ENCODE measurements at places on chromosomes 7 and 10.

- DNase-seq = no peak
Observed at GRCh38 chr10:129275886-129276285, 191.2 kb upstream of the MGMT start.

DNA sequence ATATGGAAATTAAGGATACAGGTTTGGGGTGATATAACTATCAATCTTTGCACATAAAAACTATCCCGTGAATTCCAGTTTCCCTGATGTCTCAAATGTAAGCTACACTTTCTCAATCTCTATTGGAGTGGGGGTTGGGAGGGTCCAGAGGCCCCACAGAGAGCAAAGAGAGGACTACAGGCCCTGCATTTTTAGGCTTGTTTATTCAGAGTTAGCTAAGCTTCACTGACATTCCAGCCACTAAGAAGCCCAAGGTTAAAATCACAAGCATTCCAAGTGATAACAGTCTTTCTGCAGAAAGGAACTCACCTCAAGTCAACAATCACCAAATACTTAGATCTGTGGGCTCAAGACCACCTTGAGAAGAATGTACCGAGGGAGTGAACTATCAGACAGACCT lies 31.6 kb upstream of the LAMB1 start:
- DNase-seq = no peak

DNA sequence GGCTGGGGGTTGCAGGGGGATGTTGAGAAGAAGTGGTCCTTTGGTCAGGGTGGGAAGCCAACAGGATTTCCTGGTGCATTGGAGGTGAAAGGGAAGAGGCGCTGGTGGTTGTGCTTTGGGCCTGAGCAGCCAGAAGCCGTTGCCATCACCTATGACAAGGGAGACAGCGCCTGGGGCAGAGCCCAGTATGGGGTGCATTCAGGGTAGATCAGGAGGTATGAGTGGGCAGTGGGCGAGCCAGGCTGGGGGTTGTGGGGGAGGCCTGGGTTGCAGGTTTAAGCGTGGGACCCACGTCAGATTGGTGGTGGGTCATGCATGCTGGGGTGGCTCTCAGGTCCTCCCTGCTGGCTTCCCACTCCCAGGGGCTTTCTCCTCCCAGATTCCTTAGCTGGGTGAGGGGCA lies 6.3 kb upstream of the PILRB start:
- DNase-seq = no peak

DNA sequence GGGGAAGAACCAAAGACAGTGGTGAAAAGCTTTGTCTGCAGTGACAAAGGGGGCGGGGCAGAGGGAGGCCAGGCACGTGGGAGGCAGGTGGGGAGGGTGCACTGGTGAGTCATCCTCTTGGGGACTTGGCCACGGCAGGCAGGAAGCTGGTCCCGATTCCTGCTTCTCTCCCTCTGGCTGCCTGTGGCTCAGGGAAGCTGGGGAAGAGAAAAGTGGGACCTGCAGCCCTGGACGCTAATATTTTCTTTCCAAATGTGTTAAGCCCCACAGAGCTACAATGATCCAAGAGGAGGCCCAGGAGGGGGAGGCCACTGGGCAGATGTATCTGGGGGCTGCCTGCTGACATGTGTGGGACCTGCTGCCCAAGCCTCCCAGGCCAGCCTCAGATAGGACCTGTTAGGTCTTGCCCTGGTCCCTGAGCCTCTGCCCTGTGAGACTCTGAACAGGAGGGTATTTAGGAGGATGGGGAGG lies 231.8 kb downstream of the KCNMA1 start:
- peak; percentile 95 for DNase-seq

DNA sequence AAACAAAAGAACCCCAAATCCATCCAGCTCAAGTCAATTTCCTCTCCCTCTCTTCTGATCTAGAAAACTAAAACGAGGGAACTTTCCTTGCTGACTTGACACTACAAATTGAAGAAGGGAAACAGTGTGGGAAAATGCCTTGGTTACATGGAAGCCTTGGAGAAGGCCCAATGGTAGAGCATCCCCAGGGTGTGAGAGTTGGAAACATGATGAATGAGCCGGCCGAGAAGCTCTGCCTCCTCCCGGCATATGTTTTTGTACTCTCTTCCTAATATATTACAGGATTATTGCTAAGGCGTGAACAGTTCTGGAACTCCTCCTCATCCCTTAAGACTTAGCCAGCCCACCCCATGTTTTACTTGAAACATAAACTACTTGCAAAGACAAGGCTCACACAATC lies 618.2 kb upstream of the MGMT start:
- no peak for DNase-seq

All from A172 (cell line).